ENCODE measurements at places on chromosomes 13 and 19.

DNA sequence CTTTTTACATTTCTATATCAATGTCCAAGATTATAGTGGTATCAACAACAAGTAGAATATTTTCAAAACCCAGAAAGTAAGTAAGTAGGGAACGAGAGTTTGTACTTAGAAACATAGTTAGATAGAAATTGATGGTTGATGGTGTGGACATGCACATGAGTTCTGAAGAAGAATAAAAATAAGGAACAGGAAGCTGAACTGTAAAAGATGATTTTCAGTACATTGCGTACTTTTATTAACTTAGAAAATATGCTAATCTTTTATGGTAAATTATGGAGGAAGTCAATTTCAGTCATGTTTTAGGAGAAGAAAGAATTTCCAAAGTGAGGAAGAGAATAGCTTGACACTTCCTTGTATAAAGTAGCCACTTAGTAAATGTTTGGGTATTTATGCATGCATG is 12.3 kb upstream of the GPR18 start:
- H3K27me3 ChIP-seq = no peaks in the 10 kb centered on the region
- DNase-seq = no peak
- peak overlapping the region; percentile 71 for H3K27ac ChIP-seq
- H3K36me3 ChIP-seq = peaks cover 69% of the 10 kb centered on the region
- H3K4me1 ChIP-seq = peaks cover 79% of the 10 kb centered on the region
- H3K4me3 ChIP-seq = no peak overlapping the region

GRCh38 chr19:4449022-4449638 is 8.5 kb downstream of the UBXN6 start:
- DNase-seq = no peak
- H3K4me3 ChIP-seq = no peak overlapping the region
- H3K27ac ChIP-seq = no peak overlapping the region
- H3K36me3 ChIP-seq = peaks cover 77% of the 10 kb centered on the region
- H3K27me3 ChIP-seq = no peaks in the 10 kb centered on the region

DNA sequence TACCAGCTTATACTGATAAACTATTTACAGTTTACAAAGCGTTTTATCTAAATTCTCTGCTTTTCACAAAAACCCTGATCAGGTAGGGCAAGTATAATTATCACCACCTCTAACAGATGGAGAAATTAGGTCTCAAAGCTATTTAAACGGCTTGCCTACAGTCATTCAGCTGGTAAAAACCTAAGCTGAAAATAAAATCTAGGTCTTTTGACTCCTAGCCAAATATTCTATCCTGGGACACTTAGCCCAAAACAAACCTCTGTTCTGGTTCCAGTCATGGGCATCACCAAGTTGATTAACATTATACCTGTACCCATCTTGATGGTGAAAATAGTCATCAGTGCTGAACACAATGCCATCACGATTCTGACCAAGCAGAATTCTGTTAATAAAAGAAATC is 11.4 kb downstream of the N4BP2L2 start:
- peaks cover 67% of the 10 kb centered on the region for H3K4me1 ChIP-seq
- no peak overlapping the region for H3K4me3 ChIP-seq
- no peak overlapping the region for H3K27ac ChIP-seq

- peak overlapping the region; percentile 93 for H3K27ac ChIP-seq
- peaks cover 61% of the 10 kb centered on the region for H3K4me1 ChIP-seq
- H3K27me3 ChIP-seq = no peaks in the 10 kb centered on the region
- H3K36me3 ChIP-seq = peaks cover 11% of the 10 kb centered on the region
- peak overlapping the region; percentile 35 for H3K4me3 ChIP-seq
These were observed 2.5 kb upstream of the GPX4 start for GRCh38 chr19:1101337-1101698.
